ENCODE measurements at places on chromosomes 1 and 21.

- no peak for DNase-seq
Observed at GRCh38 chr1:175127565-175127964, 59.9 kb downstream of the TNN start.

GRCh38 chr1:200150721-200151120, 123.2 kb downstream of the NR5A2 start:
- DNase-seq: peak; percentile 37

GRCh38 chr1:154955039-154955717, 721 bp downstream of the PBXIP1 start:
- DNase-seq: peak; percentile 85

DNA sequence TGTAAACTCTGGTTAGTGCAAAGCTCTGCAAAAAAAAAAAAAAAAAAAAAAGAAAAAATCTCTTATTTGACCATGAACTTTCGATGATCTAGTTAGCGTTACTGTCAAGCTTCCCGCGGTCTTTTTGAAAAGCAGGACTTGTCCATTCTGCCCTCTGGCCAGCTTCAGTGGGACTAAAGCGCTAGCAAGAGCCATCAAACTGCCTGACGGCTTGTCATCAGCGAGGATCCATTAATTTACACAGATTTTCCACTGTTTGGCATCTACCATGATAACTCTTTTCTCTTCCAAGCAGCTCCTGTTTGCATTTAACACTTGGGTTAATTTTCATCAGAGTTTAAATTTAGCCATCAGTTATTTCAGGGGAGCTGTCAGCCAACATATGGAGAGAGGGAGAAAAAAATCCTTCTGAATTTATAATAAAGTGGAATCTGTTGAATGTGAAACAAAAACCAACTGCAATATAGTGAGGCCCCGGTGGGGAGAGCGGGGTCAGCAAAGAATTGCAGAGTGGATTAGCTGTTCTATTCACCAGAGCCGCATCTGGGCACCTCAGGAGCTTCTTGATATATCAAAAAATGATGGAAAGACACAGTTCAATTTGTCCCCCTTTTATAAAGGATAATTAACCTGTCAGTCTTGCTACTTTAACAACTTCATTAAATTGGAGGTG, 298.2 kb downstream of the SPATA17 start:
- no peak for DNase-seq

GRCh38 chr1:192703283-192704206, 67.6 kb downstream of the RGS13 start:
- no peak for DNase-seq

DNA sequence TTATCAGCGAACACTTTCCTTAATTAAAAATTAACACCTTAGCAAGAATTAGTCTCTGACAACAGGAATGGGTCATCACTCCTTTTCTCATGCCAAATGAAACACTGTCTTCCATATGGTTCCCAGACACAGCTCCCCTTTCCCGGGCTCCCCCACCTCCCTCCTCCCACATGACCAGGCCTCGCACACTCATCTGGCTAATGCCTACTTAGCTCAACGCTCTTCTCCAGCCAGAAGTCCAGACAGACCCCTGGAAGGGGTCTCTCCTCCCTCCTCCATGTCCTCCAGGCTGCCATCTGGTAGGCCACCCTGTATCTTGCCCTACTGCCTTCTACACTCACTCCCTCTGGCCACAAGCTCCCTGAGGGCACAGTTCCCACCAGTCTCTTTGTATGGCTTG, 39.9 kb downstream of the KCNC4 start:
- DNase-seq: no peak

DNA sequence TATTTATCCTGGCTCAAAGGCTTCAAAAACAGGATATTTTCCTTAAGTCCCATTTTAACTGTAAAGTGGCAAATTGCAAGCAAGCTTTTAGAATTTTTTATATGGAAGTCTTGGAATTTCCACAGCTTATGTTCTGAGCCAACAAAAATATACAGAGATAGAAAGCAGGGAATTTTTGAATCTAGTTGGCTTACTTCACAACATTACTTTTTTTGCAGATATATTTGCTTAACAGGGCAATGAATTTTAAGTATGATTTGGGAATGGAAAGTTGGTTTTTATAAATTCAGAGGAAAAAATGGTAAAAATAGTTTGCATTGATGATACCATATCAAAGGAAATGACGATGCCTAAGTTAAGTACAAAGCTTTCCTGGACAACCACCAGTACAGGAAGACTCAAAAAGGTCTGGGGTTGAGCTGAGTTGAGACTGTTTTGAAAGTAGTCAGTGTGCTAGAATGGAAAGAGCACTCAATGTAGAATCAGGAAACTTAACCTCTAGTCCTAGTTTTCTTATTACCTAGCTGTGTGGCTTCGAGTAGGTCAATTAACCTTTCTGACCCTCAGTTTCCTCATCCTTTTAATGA, 11.0 kb upstream of the VCAM1 start:
- no peak for DNase-seq

DNA sequence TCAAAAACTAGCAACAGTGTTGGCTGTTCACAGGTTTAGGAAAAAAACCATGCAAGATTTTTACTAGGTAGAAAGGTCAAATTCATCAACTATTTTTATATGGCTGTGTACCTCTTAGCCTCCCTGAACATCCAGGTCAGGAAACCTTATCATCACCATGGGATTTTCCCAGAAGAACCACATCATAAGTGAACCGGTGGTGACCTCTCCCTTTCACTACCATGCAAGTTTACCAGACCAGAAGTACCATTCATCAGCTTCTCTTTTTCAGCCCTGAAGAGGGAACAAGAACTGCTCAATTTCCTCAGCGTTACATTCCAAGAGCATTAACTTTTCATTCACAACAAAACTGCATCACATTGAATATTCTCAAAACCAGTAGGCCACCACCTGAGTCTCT, 5.9 kb downstream of the SSBP3 start:
- no peak for DNase-seq

GRCh38 chr1:116128664-116129063, 17.5 kb downstream of the MAB21L3 start:
- DNase-seq: peak; percentile 70

GRCh38 chr1:54012863-54013262, 5.1 kb downstream of the LDLRAD1 start:
- DNase-seq: no peak

DNA sequence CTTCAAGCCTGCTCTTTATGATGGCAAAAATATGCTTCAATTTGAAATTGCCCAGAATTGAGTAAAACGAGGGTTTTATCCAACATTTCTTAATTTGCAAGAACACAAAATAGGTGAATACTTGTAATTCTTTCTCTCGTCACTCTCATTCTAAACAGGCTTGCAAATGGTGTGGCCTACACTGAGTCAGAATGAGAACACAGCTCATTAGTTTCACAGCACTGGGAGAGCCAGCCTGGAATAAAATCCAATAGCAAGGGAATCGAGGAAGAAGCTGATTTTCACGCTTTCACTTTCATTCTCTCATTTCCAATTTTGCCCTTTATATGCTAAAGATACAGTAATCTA, 537.5 kb downstream of the LTN1 start:
- no peak for DNase-seq

- no peak for DNase-seq
Observed at GRCh38 chr1:28457678-28458077, 48.2 kb upstream of the RCC1 start.

DNA sequence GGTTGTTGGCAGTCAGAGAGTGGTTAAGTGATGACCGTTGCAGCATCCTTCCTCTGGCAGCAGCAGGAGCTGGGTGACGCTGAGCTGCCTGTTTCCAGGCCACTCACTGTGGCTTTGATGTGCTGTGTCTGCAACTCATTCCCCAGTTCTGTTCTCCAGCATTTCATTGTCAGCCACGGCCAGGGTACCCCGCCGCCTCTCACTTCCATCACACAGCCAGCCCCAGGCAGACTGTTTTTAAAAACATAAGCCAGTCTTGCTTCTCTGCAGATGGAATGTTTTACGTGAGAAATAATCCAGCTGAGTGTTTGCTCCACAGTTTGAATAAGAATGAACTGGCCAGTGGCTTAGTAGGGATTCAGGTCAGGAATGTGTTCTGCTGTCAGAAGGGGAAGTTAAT, 21.5 kb upstream of the ST6GALNAC3 start:
- DNase-seq: no peak

DNA sequence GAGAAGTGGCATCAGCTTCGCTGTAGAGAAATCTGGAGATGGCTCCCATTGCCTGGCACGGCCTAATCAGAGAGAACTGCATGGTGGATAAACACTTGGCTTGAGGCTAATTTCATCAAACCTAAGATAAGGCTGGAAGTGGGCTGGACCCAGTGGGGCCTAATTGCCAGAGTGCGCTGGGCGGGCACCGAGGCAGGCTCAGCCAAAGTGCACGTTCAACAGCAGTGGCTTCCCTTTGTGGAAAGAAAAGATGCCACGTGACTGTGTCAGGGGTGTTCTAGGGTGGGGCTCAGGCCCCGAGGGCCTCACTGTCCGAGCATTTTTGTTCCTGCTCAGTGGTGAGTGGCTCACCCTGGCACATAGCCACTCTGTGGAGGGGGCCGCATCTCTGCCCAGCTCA, 5.8 kb downstream of the PLCH2 start:
- no peak for DNase-seq

- no peak for DNase-seq
Observed at GRCh38 chr1:228073061-228073856, 9.2 kb upstream of the ARF1 start.

DNA sequence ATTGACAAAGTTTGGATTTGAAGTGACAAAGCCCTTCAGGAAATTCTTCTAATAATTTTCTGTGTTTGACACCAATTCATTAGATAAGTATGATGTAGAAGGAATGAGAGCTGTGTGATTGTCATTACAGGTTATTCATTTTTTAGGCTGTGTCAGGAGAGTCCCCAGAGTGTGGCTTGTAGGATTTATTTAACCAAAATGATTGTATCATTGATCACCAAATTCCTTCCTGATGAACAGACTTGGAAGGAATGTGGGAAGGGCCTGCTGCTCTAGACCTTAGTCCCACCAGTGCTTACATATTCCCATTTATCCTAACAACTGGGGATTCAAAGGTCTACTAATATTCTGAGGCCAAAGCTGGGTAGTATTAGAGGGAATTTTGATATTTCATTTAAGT, 383.3 kb upstream of the KAZN start:
- no peak for DNase-seq

DNA sequence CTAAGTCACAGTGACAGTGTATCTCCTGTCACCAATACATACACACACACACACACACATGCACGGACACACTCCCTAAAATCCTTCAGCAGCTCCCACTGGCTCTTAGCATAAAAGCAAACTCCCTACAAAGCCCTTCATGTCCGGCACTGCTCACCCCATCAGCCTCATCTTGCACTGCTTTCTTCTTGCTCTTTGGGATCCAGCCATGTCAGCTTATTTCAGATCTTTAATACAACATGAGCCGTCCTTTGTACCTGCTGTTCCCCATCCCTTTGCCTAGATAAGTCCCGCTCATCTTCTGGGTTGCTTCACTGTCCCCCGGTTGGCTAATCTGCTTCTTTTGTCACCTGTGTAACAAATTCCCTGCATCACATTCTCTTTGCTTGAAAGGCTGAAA, 82.1 kb upstream of the VAV3 start:
- no peak for DNase-seq

GRCh38 chr1:114982251-114982650, 47.4 kb upstream of the TSHB start:
- DNase-seq: no peak

GRCh38 chr1:153749408-153750005, 21.7 kb downstream of the INTS3 start:
- DNase-seq: peak; percentile 84

GRCh38 chr1:32742956-32743355, 40.4 kb upstream of the SYNC start:
- DNase-seq: no peak

DNA sequence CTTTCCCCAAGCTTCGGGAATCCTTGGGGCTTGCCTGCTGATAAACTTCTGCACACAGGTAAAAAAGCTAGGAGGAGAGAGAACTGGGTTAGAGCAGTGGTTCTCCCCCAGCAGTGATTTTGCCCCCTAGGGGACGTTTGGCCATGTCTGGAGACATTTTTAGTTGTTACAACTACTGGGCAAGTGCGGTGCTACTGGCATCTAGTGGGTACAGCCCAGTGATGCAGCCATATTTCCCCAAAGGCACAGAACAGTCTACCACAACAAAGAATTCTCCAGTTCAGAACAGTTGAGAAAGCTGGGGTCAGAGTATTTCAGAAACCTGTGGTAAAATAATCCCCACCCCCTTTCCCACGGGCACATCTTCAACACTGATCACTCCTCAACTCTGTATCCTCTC, 41.3 kb downstream of the LRRC71 start:
- DNase-seq: peak; percentile 53

GRCh38 chr1:193104502-193104906, 710 bp downstream of the GLRX2 start:
- peak; percentile 48 for DNase-seq

DNA sequence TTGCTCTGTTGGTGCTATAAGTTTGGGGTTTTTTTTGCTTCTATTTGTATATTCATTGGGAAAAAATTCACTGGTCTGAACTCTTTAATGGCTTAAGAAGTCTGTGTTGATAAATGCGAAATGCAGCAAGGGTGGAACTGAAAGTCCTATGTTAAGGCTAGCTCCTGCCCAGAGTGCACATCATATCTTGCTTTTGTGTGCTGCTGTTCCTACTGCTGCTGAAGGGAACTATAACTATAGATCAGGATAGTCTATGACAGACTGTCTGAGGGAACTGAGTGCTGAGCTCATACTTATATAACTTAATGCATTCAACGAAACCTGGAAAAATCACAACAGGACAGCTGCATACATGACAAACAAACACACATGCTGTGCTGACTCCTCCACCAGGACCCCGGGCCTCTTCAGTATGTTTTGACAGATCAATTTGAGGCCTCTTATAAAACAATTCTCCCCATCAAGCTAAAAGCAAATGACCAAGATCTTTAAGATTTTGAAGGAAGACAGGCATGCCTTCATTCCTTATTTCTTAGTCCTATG, 1031.5 kb upstream of the ADGRL2 start:
- DNase-seq: no peak

GRCh38 chr1:5681654-5682053, 310.6 kb downstream of the NPHP4 start:
- DNase-seq: no peak
